CD4-positive, alpha-beta T cell treated with Interleukin-6 at 100 ng/mL for 8 hours (primary cell): ENCODE measurements at places on chromosomes 1 and 21.

DNA sequence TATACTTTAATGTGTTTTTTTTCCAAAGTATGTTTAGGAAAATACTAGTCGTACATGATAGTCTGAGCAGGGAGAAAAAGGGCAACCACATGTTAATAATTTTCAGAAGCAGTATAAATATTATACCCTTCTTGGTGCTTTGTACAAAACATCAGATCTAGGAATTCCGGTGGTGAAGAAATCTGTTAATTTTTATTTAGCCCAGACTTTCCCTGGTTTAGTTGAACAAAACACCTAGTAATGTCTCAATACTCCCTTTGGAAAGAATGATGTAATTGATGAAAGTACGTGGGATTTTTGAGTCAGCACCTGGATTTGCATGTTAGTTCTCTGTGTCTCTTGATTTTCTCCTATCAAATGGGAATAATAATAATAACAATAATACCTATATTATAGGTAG lies 38.4 kb upstream of the KCNK2 start:
- no peak for DNase-seq

- DNase-seq = no peak
Measured at GRCh38 chr1:117473063-117473462, 105.8 kb downstream of the MAN1A2 start.

DNA sequence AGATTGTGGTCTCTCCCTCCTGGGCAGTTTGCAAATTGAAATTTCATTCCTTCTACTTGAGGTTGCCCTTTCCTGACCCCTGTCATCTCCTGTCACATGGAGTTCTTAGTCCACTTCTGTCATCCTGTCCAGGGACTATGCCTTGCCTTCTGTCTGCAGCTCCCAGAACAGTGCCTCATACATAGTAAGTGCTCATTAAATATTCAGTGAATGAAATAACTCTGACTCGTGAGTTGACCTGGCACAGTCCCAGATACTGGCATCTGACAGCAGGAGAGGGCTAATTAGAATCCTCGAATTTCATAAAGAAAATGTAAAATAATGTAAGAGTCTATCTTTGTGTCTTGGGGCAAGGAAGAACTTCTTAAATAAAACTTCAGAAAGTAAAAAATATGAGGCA lies 50.8 kb downstream of the CNIH3 start:
- DNase-seq = no peak

DNA sequence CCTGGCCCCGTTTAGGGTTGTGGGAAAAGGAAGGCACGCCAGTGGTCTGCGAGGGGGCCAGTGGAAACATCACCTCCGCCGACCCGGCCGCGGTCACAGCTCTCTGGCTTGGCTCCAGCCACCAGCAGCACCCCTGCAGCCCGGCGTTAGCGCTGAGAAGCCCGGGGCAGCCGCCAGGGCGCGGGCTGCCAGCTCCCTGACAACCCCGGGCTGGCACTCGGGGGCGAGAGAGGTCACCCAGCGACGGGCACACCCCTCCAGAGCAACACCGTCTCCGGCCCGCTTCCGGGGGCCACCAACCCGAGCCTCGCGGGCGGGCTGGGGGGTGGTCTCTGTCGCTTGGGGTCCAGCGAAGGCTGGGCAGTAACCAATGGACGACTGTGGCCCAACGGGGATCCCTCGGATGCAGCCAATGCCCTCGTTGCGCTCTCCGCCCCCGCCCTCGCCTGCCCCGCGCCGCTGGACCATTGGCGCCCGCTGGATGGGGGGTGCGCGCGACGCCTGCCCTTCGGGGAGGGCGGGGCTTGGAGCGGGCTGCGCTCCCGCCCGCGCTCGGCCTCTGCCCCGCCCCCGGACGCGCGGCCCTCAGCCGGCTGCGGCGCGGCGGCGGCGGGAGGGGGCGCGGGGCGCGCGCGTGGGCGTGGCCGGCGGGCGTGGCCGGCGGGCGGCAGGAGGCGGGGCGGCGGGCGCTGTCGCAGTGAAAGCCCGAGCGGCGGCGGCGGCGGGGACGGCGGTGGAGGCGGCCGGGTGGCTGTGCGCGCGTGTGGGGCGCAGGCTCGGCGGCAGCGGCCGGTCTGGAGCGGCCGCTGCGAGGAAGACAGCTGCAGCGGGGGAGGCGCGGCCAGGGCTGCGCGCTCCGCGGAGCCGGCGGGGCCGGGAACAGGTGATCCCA lies at the start of gene MAN1C1:
TSS of gene MAN1C1 (plus strand) at position 697 of the 892 bp plus-strand sequence. CDS start 1,007 bp downstream, outside the sequence.
- DNase-seq = peak; percentile 80

DNA sequence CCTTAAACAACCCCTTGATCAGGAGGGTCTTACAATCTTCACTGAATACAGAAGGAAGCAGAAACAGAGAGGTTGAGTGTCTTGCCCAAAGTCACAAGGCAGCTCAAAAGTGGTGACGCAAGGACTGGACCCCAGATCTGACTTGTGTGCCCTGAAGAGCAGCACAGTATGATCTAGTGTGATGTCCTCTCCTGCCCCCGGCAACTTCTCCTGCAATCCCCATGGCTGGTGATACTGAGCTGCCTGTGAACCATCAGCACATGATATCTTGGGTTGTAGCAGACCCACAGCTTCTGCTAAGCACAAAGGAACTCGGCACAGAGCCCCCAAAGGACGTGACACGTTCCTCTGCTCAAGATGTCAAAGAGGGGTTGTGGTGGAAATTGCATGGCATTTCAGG lies 51.2 kb upstream of the EDN2 start:
- DNase-seq = no peak

DNA sequence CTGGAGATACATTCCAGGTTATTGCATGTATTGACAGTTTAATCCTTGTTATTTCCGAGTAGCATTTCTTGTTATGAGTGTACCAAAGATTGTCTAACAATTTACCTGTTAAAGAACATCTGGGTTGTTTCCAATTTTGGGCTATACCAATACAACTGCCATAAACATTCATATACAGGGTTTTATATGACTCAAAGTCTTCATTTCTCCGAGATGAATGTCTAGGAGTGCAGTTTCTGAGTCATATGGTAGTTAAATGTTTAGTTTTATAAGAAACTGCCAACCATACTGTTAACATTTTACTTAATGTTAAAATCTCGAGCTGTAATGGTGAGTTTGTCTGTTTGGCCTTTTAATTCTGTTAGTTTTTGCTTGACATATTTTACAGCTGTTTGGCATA lies 10.0 kb downstream of the RAB4A start:
- DNase-seq = no peak

- no peak for DNase-seq
Measured at GRCh38 chr1:31387612-31388011, 14.7 kb upstream of the FABP3 start.

DNA sequence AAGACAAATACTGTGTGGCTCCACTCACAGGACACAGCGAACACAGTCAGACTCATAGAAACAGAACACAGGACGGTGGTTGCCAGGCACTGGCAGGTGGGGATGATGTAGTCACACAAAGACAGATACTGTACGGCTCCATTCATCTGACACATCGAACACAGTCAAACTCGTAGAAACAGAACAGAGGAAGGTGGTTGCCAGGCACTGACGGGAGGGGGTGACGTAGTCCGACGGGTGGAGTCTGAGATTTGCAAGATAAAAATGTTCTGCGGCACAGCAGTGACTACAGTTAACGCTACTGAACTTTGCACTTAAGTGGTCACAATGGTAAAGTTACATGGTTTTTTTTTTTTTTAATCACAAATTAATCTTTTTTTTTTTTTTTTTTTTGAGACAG lies 18.7 kb downstream of the C21orf58 start:
- DNase-seq = no peak

GRCh38 chr1:147168626-147169058 lies 3.6 kb downstream of the PRKAB2 start:
- no peak for DNase-seq

DNA sequence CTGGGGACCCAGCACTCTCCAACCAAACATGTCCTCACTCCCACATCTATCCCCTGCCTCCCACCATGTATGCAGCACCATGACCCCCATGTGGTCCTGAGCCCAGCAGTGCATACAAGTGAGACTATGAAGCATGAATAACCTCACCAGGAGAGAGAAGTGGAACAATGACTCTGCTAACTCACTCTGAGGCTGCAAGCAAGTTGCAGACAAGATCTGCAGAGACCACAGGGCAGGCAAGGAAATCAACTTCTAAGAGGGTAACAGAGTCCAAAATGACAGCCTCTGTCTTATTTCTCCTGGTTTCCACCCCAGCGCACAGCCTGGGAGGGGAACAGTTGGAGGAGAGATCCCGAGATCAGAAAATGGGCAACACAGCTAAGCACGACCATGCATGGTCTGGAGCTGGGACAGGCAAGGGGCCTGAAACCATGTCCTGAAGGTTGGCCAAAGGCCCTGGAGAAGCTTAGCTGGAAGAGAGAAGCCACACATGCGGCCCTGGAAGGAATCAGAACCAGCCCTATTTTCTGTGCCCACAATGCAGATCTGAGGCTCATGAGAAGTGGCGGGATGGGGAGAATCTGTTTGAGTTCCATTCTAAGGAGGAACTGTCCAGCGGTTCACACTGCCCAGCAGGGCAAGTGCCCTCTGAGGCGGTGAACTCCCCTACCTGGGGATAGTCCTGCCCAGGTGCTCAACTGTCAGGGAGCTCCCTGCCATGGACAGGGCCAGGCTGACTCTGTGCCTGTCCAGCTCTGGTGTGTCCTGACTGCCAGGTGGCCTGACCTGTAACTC lies 12.5 kb upstream of the REN start:
- DNase-seq = no peak

DNA sequence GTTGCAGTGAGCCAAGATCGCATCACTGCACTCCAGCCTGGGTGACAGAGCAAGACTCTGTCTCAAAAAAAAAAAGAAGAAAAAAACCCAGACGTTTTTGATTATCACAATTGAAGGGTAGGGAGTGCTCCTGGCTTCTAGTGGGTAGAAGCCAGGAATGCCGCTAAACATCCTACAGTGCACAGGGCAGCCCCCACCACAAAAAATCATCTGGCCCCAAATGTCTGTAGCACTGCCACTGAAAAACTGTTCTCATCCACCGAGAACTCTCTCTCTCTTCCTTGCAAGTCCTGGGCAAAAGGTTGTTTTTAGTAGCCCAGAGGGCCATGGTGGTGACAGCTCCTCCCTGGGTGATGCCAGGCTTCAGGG lies 35.6 kb upstream of the GPR157 start:
- no peak for DNase-seq

- no peak for DNase-seq
Measured at GRCh38 chr21:33117101-33117888, 47.4 kb downstream of the OLIG1 start.

DNA sequence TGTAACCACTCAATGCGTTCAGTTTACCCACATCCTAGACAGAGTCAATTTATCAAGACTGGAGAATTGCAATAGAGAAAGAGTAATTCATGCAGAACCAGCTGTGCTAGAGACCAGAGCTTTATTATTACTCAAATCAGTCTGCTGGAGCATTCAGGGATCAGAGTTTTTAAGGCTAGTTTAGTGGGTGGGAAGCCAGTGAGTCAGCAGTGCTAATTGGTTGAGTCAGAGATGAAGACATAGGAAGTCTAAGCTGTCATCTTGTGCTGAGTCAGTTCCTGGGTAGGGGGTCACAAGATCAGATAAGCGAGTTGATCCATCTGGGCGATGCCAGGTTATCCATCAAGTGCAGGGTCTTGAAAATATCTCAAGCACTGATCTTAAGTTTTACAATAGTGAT lies 499.6 kb downstream of the MRPL39 start:
- DNase-seq = no peak

DNA sequence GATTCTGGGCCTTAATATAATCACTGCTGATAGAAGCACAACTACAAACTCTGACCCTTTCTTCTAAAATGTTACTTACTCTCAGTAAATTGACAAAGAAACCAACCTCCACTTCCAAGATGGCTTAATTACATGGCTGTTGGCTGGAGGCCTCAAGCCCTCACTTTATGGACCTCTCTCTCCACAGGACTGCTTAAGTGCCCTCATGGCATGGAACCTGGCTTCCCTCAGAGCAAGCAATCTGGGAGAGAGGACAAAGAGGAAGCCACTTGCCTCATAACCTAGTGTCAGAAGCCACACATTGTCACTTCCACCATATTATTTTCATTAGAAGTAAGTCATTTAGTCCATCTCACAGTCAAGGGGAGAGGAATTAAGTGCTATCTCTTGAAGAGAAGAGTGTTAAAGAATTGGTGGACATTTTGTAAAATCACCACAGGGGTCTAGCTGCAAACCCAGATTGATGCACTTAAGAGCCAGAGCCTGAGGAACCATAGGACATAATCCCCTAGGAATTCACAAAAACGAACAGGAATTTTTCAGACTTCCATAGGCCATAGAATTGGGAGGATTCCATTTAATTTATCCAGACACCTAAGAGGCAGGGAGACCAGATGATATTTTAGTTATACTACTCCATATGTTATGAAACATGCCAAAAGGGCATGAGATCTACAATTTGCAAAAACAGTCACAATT lies 97.5 kb upstream of the TNFSF4 start:
- no peak for DNase-seq

DNA sequence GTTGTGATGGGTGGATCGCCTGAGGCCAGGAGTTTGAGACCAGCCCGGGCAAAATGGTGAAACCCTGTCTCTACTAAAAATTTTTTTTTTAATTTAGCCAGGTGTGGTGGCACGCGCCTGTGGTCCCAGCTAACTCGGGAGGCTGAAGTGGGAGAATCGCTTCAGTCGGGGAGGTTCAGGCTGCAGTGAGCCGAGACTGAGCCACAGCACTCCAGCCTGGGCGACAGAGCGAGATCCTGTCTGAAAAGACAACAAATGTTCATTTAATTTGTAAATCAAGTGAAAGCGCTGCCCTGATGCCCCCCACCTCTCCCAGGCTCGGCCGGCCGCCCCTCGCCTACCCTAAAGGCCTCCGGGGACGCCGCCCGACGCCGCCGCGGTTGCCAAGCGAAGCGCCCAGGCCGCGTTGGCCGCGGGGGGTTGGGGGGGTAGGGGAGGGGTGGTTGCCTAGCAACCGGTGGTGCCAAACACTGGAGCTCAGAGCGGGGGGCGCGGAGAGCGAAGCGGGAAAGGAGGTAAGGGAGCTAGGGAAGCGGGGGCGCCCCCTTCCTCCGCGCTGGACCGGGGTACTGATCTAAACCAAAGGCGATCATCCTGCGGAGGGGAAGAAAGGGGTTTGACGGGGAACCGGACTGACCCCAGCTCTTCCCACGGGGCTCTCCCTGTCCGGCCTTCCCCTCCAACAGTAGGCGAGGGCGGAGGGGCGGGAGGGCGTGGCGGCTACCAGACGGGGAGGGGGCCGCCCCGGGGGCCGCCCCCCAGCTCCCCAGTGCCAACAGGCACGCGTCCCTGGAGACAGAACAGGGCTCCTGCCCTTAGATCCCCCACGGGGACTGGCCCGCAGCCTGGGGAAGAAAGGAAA lies at the start of gene TEKT2:
TSS of gene TEKT2 (plus strand) at position 460 of the 862 bp plus-strand sequence. CDS start 828 bp downstream, outside the sequence.
- no peak for DNase-seq

GRCh38 chr1:206430031-206430983 lies 40.0 kb upstream of the IKBKE start:
- DNase-seq = no peak

GRCh38 chr1:116089870-116090269 lies 21.3 kb upstream of the MAB21L3 start:
- DNase-seq = no peak
